ENCODE measurements at places on chromosomes 4 and X. TPM values are rescaled to one million over a fixed set of nuclear protein-coding genes. Genes with fewer than 3 reads are reported as not detected.
A peak's percentile ranks its signal among the peaks of the same experiment; 100 is the strongest.

DNA sequence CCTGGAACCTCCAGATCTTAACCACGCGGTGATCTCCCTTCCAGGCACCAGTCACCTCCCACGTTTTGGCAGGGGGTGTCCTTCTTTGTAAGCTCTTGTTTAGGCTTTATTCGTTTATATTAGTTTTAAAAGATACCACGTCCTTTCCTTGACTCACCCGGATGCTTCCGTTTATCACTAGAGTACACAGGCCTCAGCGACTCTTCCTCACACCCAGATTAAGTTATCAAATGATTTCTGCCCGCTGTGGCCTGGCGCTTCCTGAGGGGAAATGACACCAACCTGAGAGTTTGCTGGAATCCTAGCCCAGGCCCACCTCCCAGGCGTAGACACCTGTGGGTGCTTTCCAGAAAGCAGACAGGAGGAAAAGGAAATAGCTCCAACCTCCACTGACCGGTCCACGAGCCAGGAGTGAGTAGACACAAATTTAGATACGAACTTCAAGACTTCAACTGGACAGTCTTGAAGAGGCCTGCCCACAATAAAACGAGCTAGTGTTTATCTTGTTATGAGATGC is 756 bp upstream of the ADAMTS3 start:
- peak; percentile 20 for DNase-seq
- no peak overlapping the region for H3K27ac ChIP-seq
- H3K4me3 ChIP-seq, result peak overlapping the region; percentile 29
- H3K27me3 ChIP-seq, result no peaks in the 10 kb centered on the region
- no peaks in the 10 kb centered on the region for H3K36me3 ChIP-seq
- no peaks in the 10 kb centered on the region for H3K4me1 ChIP-seq

DNA sequence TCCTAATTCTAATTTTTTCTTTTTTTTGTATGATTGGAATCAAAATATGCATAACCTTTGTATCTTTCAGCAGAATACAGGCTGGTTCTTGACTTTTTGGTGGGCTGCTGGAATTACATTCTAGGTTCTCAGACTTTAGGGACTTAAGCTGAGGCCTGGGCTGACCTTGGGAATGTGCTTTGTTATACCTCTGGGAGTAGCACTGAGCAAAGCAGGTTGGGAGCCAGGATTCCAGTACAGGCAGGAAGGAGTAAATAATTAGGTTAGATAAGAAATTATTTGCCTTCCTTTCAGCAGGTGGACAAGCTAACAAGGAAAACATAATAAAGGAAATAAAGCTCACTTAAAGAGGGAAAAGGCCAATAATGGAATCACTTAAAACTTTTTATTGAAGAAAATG is 49.9 kb upstream of the SLC4A4 start:
- H3K4me1 ChIP-seq, result peaks cover 6% of the 10 kb centered on the region
- H3K27ac ChIP-seq, result peak overlapping the region; percentile 0
- no peaks in the 10 kb centered on the region for H3K27me3 ChIP-seq

GRCh38 chr4:94841864-94842221 is 84.1 kb downstream of the BMPR1B start:
- H3K27ac ChIP-seq, result no peak overlapping the region
- no peaks in the 10 kb centered on the region for H3K27me3 ChIP-seq
- no peaks in the 10 kb centered on the region for H3K4me1 ChIP-seq
- no peak for DNase-seq
- no peak overlapping the region for H3K4me3 ChIP-seq

- peak; percentile 72 for DNase-seq
- H3K4me1 ChIP-seq, result peaks cover 5% of the 10 kb centered on the region
- no peaks in the 10 kb centered on the region for H3K36me3 ChIP-seq
- no peaks in the 10 kb centered on the region for H3K27me3 ChIP-seq
- H3K4me3 ChIP-seq, result no peak overlapping the region
These were observed 213.6 kb downstream of the PALLD start for GRCh38 chr4:168710353-168710946.

Gene NEXMIF
- under 0.01 TPM for total RNA-seq

DNA sequence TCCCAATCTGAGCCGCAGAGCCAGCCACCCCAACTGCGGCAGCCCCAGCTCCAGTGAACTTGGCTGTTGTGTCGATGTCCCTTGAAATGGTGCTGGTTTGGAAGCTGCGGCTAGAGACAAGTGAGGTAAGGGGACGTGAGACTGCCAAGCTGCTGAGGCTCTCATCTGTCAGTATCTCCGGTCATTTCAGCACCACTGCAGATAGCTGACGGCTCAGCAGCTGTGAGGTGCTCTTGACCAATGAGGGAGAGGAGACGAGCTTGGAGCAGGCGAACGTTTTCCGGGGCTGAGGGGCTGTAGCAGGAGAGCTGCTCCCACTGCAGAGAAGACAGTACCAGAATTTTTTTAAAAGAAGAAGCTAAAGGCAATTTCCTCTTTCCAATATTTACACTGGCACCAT is 175.5 kb upstream of the CASK start:
- H3K4me1 ChIP-seq, result no peaks in the 10 kb centered on the region
- H3K36me3 ChIP-seq, result no peaks in the 10 kb centered on the region
- no peaks in the 10 kb centered on the region for H3K27me3 ChIP-seq
- no peak overlapping the region for H3K4me3 ChIP-seq
- H3K27ac ChIP-seq, result no peak overlapping the region
- DNase-seq, result no peak

DNA sequence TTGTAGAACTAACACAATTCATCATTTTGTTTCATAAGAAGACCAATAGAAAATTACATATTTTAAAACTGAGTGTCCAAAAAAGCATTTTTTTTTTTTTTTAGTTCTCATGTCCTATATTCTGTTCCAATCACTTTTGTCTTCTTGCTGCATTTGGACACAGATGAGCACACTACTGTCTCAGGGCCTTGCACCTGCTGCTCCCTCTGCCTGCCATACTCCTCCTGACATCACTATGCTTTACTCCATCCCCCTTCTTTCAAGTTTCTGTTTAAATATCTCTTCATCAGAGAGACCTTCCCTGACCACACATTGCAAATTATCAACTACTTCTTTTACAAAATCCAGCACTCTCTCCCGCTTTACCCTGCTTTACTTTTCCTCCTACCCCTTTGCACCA is 230.7 kb upstream of the GK2 start:
- no peak overlapping the region for H3K4me3 ChIP-seq
- no peak for DNase-seq
- no peak overlapping the region for H3K27ac ChIP-seq
- no peaks in the 10 kb centered on the region for H3K36me3 ChIP-seq
- H3K27me3 ChIP-seq, result no peaks in the 10 kb centered on the region

DNA sequence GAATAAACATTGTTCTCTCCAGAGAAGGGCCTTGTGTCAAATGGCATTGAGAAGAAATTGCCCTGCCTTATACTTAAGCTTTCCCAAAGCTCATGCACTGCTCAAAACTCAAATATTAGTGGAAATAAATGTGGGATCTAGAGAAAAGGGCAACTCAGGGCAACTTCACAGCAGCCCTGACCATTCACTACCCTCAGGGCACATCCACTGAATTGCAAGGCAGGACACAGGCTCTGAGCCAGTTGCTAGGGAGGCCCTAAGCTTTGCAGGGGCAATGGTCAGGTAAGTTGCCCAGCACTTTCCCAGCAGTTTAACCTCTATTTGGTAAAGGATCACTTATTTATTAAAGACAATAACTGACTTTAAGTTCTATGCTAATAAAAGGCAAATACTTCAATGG is 255.3 kb upstream of the TEX13A start:
- H3K4me3 ChIP-seq, result no peak overlapping the region
- H3K4me1 ChIP-seq, result no peaks in the 10 kb centered on the region
- no peaks in the 10 kb centered on the region for H3K27me3 ChIP-seq
- DNase-seq, result no peak
- H3K27ac ChIP-seq, result no peak overlapping the region

- H3K4me3 ChIP-seq, result no peak overlapping the region
- H3K27me3 ChIP-seq, result no peaks in the 10 kb centered on the region
- H3K27ac ChIP-seq, result no peak overlapping the region
- no peaks in the 10 kb centered on the region for H3K4me1 ChIP-seq
These were observed 41.5 kb downstream of the GPM6A start for GRCh38 chr4:175770555-175770954.

GRCh38 chr4:154954117-154954516 is 173.0 kb downstream of the RBM46 start:
- no peak for DNase-seq
- H3K4me1 ChIP-seq, result no peaks in the 10 kb centered on the region
- no peaks in the 10 kb centered on the region for H3K36me3 ChIP-seq
- H3K27ac ChIP-seq, result no peak overlapping the region
- H3K4me3 ChIP-seq, result no peak overlapping the region
- no peaks in the 10 kb centered on the region for H3K27me3 ChIP-seq

DNA sequence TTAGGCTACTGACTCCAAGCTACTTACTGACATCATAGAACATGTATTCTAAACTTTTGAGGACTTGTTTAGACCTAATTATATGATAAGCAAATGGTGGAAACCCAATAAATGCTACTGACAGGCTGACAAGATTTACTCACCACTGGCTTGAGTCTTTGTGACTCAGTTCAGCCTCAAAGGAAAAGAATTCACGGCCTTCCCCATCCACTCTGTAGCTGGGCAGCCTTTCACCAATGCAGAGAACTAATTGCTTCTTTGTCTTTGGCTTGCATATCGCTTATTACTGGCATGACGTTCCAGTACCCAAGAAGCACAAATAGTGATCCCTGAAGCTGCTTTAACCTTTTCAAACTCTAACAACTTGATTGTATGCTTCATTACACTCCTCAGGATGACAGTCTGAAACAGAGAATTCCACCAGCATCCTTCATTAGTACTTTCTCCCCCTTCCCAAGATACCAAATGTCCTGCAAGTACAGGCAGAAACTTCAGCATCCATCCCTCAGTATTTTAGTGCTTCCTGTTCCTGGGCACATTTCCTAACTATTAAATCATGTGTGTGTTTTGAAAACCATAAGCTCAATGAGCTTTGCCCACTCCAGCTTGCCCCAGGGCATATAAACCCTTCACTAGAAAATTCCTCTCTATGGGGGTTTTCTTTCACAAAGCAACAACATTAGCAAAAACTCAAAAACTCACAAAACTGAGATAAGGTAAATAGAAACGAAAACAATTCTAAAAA is 298.1 kb upstream of the SLC7A11 start:
- no peaks in the 10 kb centered on the region for H3K4me1 ChIP-seq
- no peak overlapping the region for H3K27ac ChIP-seq
- peak; percentile 71 for DNase-seq
- H3K27me3 ChIP-seq, result no peaks in the 10 kb centered on the region

DNA sequence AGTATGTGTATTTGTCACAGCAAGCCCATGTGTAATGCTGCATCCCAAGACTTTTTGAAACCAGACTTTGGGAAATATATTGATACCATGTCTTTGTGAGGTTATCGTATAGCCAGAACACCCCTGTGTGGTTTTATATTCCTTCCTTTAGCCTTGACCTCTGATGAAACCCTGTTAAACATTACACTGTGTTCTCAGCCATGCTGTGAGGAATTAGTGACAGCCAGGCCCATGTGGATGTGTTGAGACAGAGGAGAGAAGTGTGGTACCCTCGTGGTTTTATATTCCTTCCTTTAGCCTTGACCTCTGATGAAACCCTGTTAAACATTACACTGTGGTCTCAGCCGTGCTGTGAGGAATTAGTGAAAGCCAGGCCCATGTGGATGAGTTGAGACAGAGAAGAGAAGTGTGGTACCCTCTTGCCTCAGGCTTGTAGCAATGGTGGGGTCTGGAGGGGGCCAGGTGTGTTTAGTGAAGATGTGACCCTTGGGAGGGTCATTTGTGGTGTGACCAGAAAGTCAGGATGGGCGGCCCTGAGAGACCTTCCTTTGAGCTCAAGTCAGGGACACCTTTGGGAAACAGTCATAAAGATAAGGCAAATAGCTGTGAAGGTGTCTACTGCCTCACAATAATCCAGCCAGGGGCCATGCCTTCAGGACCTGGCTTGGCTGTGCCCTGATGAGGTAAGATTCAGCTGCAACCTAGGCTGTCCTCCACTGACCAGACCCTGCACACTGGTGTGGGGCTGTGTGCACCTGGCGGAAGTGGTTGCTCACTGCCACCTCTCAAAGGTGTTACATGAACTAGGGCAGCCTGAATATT is 110.0 kb downstream of the IRF2 start:
- H3K27ac ChIP-seq, result no peak overlapping the region
- no peak for DNase-seq
- H3K4me1 ChIP-seq, result no peaks in the 10 kb centered on the region
- no peaks in the 10 kb centered on the region for H3K27me3 ChIP-seq
- H3K36me3 ChIP-seq, result no peaks in the 10 kb centered on the region

DNA sequence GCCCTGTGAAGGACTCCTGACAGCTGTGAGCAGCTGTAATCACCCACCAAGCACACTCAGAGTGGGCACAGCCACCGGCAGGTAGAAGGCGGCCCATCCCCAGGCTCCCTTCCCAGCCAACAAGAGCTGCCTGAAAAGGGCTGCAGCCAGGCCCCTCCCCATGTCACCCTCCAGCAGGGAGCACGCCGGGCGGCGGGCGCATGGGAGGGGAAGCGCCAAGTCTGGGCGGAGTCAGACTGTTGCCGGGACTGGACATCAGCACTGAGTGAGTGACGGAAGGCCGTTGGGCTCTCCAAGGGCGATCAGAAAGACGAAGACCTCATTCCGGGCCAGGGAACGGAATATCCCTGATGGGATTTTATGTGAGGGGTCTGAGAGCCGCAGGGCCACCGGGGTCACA is 82.1 kb downstream of the PPP2R2C start:
- no peak for DNase-seq
- no peaks in the 10 kb centered on the region for H3K4me1 ChIP-seq
- no peaks in the 10 kb centered on the region for H3K36me3 ChIP-seq
- H3K27me3 ChIP-seq, result no peaks in the 10 kb centered on the region
- no peak overlapping the region for H3K27ac ChIP-seq

Gene MAGEC3
- total RNA-seq, result not detected

Gene HSD17B13
- total RNA-seq, result under 0.01 TPM

Gene ATP6AP1
- 59.8 TPM for total RNA-seq

Gene CCDC110
- 2.0 TPM for total RNA-seq

Measured in fibroblast of lung (primary cell).